Activated T-cell treated with anti-CD3 and anti-CD28 coated beads, Interleukin-2, amount 50 U/mL, for 4 hours (primary cell): ENCODE measurements at places on chromosomes 4 and X.

DNA sequence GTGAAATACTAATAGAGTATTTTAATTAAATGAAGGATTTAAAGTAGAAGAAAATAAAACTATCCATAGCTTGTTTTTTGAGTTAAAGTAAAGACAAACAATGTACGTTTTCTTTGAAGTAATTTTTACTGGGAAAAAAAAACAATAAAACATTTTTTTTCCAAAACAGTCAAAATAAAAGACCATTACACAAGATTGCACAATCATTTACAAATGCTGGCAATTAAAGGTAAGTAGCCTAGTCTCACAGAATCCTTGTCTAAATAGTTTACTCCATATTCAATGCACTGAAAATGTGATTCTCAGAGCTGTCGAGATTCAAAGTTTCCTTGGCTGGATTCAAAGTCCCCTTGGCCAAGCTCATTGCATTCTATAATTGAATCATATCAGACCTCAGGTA lies 21.2 kb downstream of the C4orf54 start:
- no peak for DNase-seq

GRCh38 chr4:57351731-57352130 lies 241.5 kb upstream of the IGFBP7 start:
- DNase-seq = no peak

DNA sequence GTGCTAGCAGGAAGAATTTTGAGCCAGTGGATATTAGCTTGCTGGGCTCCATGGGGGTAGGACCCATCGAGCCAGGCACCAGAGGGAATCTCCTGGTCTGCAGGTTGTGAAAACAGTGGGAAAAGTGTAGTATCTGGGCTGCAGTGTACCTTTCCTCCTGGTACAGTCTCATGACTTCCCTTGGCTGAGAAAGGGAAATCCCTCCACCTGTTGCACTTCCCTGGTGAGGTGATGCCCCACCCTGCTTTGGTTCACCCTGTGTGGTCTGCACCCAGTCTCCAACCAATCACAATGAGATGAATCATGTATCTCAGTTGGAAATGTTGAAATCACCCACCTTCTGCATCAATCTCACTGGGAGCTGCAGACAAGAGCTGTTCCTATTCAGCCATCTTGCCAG lies 341.4 kb upstream of the IRS4 start:
- no peak for DNase-seq

- no peak for DNase-seq
These were observed 389.4 kb downstream of the OPHN1 start for GRCh38 chrX:68043713-68044438.

DNA sequence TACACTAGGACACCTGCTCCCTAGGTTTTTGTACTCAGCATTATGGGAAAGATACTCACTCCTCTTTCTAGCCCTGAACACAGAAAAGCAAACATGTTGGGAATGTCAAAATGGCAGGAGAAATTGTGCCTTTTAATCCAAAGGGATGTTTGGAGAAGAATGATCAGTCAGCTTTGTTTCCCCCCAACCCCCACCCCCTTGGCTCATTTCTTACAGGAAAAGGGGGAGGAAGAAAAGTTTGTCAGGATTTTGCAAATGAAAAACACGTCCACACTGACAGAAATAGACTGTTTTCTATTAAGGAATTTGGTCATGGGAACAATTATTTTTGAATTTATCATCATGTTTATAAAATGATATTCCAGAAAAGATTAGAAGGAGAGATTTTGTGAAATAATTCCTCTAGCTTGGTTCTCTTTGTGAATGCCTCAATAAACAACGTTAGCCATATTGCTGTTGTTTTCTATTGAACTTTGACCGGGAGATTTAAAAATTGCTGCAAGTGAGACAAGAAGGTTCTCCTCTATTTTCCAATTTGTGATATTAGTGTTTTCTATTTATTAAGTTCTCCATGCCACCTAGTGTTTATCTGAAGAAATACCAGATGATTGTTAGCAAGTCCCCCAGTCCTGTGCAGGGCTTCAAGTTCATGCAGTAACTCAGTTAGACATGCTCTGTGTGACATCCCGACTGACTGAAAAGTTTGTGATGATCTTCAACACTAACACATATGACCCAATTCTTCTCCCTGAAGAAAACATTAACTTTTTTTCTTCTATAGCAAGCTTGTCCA lies 31.3 kb upstream of the TFDP3 start:
- DNase-seq = no peak

DNA sequence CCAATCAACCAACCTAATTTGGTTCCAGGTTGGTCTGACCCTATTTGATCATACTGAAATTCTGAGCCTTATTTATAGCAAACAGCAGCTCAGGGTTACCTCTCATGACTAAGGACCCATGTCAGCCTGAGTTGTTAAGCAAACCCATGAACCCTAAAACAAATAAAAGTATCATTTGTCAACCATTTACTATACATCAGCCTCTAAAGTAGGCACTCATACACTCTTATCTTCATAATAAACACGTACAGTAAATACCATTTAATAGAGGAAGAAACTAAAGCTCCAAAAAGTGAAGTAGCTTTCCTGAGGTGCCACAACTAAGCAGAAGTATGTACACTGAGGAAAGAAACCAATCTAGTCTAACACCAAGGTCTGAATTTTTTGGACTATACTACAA lies 25.2 kb downstream of the MANBA start:
- no peak for DNase-seq

DNA sequence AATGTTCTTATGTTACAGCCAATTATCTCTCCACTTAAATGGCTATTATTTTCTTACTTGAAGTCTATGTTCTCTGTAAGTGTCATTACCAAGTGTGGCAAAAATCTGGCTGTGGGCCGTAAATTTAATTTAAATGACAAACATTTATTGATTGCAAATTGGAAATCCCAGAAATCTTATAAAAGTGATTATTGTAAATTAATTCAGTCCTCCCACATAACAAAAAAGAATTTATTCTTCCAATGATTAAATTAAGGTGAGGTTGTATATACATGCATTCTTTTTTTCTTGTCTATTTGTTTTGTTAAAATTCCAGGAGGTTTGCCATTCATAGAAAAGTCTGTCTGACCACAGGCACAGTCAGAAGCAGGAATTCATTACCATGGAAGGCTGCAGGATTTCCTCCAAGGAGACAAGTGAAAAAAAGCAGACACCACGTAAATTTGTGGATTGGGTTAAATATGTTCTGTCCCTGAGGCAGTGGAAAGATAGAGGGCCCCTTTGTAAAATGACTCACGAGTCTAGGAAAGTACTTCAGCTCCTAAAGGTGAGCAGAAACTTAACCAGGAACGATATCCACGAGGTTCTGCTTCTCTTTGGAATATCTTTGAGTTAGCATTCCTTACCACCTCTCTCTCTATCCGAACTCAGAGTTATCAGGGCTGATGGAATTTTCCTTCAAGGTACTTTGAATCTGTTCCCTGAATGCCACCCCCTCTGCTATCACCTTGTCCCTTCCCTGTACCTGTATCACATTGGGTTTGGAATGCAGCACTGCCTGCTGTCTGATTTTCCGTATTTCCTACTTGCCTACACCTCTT lies 10.7 kb downstream of the PPARGC1A start:
- DNase-seq = no peak

- no peak for DNase-seq
These were observed 22.0 kb downstream of the SORCS2 start for GRCh38 chr4:7214359-7214758.
